Naive thymus-derived CD4-positive, alpha-beta T cell (primary cell): ENCODE measurements at places on chromosomes 3 and 15. TPM values are rescaled to one million over a fixed set of nuclear protein-coding genes. Genes with fewer than 3 reads are reported as not detected.

GRCh38 chr3:34073961-34074360, 275.5 kb downstream of the PDCD6IP start:
- no peak for DNase-seq

LEKR1 gene
- 0.81 TPM for total RNA-seq

DNA sequence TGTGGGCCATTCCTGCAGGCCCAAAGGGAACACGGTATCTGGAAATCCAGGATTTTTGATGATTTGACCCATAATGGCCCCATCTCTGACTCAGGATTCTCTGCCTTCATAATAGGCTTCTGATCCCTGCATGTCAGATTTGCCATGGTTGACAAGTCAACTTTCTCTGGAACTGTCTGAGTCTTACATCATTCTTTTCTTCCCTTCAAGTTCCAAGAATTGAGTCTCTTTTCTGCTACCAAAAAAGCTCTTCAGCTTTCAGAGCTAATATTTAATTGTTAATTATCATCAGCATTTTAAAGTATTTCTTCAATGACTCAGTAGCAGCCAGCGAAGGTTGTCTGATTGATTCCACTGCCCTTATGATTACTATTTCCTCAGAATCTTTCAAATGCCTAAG, 244.4 kb upstream of the COL8A1 start:
- no peak for DNase-seq

AQP9 gene
- total RNA-seq, result 8.8 TPM

- no peak for DNase-seq
Measured at GRCh38 chr3:185153861-185154629, 1.2 kb upstream of the C3orf70 start.

GRCh38 chr15:84111575-84111974, 124.0 kb upstream of the GOLGA6L4 start:
- no peak for DNase-seq

DNA sequence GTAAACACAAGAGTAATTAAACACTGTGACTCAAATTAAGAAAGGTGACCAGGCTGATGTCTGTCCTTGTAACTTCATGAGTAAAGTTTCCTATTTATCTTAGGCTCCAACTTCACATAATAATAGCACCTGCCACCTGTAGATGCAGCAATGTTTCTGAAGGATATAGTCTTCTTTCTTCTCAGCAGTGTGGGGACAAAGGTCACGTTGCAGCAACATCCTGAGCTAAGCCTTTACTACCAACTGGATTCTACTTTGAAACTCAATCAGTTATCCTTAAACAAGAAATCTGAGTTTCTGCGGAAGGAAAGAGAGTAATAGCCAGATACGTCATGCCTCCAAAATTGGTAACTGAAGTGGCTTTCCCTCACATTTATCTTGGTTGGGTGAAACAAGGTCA, 253.1 kb downstream of the RBMS3 start:
- DNase-seq, result no peak

GRCh38 chr15:66730168-66731021, 28.4 kb downstream of the SMAD6 start:
- no peak for DNase-seq

ARL13B gene
- total RNA-seq, result 6.0 TPM
